NCI-H187 (cell line): ENCODE measurements at places on chromosomes 1 and 21.
A peak's percentile ranks its signal among the peaks of the same experiment; 100 is the strongest.

GRCh38 chr1:42835422-42835821 lies 11.0 kb upstream of the ZNF691 start:
- DNase-seq: no peak

GRCh38 chr1:36411674-36412648 lies 14.3 kb upstream of the LSM10 start:
- DNase-seq: no peak

- no peak for DNase-seq
These were observed 478 bp downstream of the MAD2L2 start for GRCh38 chr1:11680270-11681070.

- no peak for DNase-seq
These were observed 65.6 kb upstream of the RPL11 start for GRCh38 chr1:23625929-23626535.

DNA sequence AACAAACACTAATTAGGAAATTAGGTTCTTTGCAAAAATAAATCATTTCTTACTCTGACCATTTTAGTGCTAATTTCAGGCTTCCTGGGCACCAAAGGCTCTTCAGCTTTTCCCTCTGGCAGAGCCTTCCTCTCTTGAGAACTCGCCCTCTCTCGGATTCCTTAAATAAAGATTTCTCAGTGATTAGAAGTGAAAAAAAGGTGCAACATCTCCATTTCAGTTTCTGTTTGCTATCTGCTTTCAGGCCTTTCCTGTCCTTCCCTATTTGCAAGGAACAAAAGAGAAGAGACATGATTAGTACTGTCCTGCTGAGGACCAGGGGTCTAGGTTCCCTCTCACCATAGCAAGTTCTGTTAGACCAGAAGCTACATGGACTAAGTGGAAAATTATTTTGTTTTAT lies 27.8 kb upstream of the CACYBP start:
- DNase-seq: no peak

GRCh38 chr1:109721971-109722370 lies 9.9 kb downstream of the GSTM5 start:
- DNase-seq: no peak

DNA sequence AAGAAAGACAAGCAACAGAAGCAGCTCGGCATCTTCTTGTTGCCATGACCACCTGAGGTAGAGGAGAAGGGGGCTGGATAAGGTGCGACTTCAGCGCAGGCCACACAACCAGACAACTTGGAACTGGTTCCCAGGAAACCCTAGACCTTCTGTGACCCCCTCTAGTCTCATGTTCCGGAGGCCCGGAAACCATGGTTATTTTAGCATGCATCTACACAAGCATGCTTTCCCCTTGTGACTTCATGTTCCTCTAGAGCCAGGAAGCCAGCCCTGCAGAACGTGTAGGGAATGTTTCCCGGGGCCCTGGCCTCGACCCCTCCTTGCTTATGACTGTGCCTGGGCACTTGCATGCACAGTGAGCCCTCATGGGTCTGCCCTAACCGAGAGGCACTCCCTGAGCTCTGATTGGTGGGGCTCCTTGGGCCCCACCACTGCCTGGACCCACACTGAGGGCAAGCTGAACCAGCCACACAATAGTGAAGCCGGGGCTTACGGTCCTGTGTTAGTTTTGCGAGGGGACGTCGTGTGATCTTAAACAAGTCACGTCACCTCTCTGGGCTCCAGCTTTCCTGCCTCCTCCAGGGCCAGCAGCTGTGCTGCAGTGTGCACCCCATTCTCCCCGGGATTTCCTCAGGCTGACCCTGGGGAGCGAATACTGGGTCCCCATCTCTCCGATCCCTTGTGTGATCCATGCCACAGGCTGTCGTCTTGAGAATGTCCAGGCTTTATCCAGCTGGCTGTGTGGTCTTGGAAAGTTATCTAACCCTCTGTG lies 12.0 kb upstream of the MX2 start:
- DNase-seq: no peak

DNA sequence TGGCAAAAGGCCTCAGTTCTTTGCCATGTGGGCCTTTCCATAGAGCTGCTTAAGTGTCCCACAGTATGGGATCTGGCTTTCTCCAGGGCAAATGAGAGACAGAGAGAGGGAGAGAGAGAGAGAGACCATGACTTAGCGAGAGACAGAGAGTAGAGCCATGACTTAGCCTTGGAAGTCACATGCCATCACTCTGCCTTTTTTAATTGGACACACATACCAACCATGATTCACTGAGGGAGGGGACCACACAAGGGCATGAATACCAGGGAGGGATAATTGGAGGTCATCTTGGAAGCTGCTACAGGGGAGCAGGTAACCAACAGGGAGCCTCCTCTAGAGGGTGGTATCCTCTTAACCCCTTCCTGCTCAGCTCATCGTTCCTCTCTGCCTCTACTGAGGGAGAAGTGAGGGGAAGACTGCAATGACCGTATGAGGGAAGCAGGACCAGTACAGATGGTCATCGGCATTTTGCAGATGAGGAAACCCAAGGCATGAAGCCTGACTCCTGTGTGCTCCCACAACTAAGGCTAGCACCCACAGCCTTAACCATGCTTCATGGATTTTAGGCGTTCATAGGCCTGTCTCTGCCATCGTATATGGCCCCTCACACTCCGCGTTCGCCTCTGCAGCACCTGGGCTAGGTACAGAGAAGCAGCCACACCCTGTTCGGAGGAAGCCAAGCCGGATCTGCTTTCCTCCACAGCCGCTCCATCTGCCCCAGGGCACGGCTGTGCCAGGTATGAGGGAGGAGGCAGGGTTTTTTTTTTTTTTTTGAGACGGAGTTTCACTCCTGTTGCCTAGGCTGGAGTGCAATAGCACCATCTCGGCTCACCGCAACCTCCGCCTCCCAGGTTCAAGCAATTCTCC lies 38.6 kb downstream of the MEF2D start:
- DNase-seq: no peak

- no peak for DNase-seq
These were observed 50.2 kb downstream of the PKNOX1 start for GRCh38 chr21:43024439-43025136.

DNA sequence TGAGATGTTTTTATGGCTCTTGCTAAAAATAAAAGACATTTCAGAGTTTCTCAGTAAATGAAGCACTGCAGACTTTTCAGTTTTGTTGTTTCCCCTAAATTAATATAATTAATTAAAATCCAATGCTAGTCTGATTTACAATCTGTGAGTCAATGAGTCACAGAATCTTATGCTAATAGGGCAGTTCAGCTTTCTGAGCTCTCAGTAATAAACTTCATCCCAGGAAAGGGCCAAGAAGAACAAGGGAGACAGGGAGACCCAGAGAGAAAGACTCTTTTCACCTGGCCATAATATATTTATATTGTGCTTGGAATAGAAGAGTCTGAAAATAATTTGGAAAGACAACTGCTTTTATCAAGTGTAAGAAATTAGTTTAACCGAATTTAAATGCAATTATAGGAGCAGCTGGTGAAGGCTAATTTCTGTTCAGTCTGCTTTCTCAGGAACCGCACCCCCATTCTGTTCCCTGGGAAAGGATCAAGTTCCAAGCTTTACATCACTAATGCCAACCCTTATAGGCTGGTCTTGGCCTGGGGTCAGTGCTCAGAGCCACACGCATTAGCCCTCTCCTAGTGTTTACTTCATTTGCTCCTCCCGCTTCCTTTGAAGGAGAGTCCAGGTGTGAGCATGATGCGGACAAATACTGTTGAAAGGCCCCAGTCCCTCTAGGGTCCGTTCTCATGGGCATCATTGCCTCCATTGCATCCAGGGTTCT lies 145.6 kb downstream of the ZBTB18 start:
- DNase-seq: no peak

DNA sequence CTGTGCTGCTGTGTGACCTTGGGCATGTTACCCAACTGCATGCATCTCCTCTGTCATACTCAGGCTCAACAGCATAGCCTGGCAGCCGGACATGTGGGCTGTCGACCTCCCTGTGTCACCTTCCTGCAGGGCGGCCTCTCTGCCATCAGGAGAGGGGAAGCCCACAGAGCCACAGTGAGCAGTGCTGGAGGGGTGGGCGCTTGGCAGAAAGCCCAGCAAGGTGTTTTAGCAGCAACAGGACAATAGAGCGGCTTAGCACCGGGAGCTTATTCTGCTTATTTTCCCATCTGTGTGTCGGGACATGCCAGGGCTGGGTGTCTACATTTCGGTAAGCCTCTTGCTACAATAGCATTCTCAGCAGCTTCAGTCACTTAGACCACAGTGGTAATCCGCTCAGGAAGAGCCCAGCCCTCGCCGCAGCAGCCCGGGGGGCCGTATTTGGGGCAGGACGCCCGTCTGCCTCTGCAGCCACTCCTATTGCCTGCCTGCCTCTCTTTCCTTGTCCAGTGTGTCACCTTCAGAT lies 22.8 kb upstream of the CDK18 start:
- DNase-seq: no peak

DNA sequence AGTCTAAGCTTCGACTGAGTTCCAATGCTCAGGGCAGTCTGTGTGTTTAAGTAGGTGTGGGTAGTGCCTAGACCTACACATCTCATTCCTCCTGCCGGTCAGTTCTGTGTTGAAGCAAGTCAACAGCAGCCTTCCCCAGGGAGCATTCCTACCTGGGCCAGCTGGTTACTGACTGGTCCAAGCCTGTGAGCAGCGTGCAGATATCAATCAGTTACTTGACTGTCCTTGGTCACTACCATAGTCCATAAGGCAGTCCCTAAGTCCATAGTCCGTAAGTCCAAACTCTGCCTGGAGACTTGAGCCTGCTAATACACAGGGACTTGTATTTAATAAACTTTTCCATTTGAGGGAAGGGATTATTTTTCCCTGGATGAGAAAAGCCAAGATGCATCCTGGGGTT lies 171.9 kb downstream of the PGBD5 start:
- DNase-seq: no peak

DNA sequence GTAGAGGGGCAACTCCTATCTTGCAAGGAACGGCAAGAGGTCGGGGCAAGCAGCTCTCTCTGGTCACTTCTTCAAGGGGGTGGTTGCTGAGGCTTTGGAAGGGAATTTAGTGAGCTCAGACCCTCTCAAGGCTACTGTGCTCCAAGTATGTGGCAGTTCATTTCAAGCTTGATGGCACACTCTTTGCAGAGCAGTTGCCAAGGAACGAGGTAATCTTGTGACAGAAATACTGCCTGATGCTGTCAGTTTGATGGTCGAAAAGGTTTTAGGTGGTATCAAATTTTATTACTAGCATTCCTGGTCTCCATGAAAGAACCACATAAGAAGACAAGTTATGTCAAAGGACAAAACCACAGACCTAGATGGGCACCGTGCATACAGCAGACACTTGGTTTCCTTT lies 13.1 kb downstream of the CFAP298 start:
- DNase-seq: no peak

DNA sequence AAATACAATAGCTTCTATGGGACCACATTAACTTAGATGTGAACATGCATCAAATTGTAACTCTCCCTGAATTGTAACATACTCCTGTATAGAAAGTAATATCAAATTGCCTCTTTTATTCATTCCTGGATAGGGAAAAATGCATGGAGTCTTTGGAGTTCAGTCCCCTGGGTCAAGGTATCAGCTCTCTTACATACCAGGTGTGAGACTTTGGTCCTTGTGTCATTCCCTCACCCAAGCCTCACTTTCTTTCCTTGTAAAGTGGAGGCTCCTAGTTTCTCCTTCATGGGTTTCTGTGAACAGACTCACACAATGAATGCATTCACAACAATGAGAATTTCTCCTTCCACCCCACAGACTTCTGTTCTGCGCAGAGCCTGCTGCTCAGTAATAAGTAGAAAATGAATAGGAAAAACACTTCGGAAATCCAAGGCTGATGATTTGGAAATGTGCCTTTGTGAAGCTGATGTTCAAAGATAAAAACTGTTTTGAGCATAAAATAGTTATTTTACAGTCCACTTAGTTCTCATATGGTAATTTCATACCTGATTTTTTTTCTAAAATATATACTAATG lies 185.3 kb downstream of the AK5 start:
- no peak for DNase-seq

GRCh38 chr1:60963167-60963940 lies 119.0 kb upstream of the NFIA start:
- DNase-seq: no peak

GRCh38 chr1:228463559-228464455 lies 23.4 kb upstream of the RNF187 start:
- DNase-seq: no peak

DNA sequence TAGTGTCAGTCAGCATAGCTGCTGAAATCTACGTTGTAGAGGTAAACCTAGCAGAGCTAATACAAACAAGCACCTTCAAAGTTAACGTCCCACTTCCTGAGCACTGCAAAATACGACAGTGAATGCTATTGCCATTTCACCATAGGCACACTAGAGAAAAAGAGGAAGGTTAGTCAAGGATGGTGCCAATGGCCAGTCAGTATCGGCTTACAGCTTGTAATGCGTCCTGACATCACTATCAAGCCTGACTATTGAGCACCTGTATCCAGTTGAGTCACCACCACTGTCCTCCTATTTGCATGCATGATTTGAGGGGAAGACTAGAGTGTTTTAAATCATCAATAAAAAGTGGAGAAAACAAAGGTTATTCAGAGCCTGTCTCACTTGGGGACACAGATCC lies 34.4 kb downstream of the NUCKS1 start:
- DNase-seq: no peak

GRCh38 chr1:20275319-20275925 lies 15.3 kb upstream of the VWA5B1 start:
- no peak for DNase-seq

DNA sequence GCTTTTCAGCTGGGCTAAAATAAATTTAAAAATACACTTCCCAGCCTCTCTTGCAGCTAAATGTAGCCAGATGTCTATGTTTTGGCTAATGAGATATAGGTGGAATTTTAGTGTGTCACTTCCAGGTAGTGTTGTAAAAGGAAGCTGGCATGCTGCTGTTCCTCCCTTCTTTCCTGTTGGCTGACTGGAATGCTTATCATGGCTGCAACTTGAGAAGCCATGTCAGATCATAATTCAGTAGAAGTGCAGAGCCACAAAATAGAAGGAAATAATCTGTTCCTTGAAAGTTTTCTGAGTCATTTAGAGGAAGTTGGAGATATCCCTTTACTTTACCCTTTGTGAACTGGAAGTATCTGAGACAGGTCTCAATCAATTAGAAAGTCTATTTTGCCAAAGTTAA lies 10.9 kb upstream of the RBM15 start:
- DNase-seq: no peak

GRCh38 chr1:19096036-19096833 lies 113.8 kb downstream of the UBR4 start:
- no peak for DNase-seq

- peak; percentile 96 for DNase-seq
These were observed 26.1 kb downstream of the UBE2T start for GRCh38 chr1:202315576-202316168.
